ENCODE measurements at places on chromosomes 12 and 14.

- no peak for DNase-seq
Observed at GRCh38 chr14:25522926-25523325, 473.0 kb upstream of the STXBP6 start.

DNA sequence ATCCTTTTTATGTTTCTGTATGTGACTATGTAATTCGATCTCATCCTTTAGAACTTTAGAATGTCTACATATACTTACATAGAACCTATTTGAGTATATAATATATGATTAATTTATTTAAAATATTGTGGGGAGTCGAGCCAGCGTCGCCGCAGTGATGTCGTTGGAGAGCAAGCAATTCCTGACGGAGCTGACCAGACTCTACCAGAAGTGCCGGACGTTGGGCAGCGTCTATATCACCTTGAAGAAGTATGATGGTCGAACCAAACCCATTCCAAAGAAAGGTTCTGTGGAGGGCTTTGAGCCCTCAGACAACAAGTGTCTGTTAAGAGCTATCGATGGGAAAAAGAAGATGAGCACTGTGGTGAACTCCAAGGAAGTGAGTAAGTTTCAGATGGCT, 6.4 kb upstream of the CD27 start:
- no peak for DNase-seq

DNA sequence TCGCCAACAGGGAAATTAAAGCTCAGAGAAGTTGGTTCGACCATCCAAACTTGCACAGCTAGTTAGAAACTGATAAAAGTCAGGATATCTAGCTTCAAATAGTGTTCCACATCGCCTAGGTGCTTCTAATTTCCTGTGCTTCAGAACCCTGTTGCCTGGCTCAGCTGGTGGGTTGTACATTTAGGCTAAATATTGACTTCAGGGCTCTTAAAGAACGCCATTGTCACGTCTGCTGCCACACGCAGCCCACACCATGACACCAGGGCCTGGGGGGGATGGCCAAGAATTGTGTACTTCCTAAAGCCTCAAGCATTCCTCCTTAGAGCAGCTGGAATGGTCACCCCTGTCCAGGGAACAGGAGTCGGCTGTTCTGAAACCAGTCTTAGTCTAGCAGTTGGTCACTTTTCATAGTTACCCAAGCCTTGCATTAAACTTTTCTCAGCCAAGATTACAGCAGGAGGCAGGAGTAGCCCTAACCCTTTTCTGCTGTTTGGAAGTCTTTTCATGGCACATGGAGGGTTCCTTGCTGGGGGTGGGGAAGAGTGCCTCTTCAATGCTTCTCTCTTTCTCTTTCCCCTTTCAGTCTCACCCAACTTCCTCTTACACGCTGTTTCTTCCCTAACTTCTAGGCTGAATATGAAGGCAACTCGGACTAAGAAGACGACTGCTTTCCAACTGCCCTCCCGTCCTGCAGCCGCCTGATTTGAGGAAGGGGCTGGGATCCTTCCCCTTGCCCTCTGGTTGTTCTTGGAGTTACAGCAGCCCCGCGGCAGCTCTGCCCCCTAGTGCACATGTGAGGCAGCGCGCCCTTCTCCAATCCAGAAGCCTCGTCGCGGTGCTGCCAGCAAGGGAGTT, 17.1 kb downstream of the FOS start:
- peak; percentile 47 for DNase-seq

DNA sequence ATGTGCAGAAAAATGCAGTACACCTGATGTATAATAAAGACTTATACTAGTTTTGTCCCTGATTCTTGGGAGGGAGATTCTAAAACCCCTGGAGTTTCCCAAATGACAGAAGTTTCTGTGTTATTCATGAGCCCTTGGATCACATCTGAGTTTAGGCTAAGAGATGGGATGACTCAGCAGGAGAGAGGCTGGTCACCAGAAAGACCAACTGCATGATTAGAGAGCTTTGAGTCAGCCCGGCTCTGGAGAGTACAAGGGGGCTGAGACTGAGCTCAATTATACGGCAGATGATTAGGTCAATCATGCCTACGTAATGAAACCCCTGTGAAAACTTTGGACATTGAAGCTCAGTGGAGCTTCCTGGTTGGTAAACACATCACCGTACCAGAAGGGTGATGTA, 174.2 kb downstream of the SSPN start:
- DNase-seq: no peak

- no peak for DNase-seq
Observed at GRCh38 chr12:128786741-128787391, 36.9 kb downstream of the SLC15A4 start.

DNA sequence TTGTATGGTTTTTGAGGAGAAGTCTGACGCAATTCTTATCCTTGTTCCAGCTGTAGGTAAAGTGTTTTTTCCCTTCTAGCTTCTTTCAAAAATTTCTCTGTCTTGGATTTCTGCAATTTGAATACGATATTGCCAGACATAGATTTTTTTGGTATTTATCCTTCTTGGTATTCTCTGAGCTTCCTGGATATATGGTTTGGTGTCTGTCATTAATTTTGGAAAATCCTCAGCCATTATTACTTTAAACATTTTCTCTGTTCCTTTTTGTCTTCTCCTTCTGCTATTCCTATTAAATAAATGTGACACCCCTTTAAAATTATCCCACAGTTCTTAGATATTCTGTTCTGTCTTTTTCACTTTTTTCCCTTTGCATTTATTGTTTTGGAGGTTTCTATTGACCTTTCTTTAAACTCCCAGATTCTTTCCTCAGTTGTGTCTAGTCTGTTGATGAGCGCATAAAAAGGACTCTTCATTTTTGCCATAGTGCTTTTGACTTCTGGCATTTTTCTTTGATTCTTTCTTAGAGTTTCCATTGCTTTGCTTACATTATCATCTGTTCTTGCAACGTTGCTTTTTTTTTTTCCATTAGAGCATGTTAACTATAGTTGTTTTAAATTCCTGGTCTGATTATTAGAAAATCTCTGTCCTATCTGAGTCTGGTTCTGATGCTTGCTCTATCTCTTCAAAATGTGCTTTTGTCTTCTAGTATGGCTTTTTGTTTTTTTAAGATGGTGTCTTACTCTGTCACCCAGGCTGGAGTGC, 129.1 kb downstream of the MSRB3 start:
- DNase-seq: no peak

DNA sequence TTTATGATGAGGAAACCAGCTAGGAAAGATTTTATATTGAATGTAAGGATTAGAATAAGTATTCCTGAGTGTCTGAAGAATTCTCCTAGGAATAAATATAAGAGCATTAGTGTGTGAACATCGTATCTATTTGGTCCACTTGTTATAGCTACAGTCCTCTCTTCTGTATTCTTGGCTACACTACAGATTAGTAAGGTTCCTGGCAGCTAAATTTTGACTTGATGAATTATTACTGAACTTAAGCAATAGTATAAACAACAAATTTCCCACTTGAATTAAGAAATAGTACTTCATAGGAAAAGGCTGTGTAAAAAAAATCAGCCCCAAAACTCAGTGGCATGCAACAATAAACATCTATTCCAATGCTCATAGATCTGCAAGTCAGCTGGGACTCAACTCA, 138.4 kb upstream of the G2E3 start:
- DNase-seq: no peak

GRCh38 chr14:95215094-95215725, 57.9 kb upstream of the DICER1 start:
- DNase-seq: no peak

DNA sequence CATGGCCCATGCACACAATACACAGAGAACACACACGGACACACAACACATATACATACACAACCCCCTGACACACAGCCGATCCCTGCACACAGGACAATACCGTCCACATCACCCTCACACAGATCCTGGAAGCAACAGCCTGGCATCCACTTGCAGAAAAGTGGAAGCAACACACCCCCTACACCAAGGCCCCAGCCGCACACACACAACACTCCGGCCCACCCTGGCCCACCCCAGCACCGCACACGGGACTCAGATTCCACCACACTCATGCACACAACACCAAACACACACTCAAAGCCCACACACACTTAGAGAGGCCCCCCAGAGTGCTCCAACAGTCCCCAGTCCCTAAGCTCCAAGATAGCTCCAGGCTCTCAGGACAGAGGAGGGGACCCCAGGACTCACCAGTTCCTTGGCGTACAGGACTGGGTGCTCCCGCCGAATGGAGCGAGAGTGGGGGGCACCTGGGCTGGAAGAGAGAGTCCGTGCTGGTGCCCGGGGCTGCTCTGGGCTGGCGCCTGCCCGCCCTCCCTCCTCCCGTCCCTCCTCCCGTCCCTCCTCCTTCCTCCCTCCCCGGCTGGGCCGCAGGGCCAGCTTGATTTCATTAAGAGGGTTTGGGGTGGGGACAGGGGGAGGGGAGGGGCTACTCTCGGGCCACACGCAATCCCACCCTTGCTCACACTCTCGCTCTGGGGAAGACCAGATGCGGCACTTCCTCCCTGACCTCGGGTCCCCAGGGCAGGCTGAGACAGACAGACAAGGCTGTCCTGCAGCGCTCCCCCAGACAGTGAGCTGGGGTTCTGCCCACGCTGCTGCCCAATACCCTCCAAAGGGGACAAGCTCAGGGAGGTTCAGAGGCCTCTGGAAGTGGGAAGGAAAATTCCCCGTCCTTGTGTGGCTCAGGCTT, at the start of gene TMEM119:
TMEM119 (minus strand) TSS at position 526 of the 913 bp plus-strand sequence. CDS start 5,701 bp downstream, outside the sequence.
- DNase-seq: no peak

- no peak for DNase-seq
Observed at GRCh38 chr14:100754020-100754419, 27.3 kb downstream of the DLK1 start.

- DNase-seq: no peak
Observed at GRCh38 chr12:48110691-48111311, 4.9 kb upstream of the SENP1 start.

GRCh38 chr12:109704371-109705098, 9.1 kb upstream of the FAM222A start:
- DNase-seq: no peak

- DNase-seq: no peak
Observed at GRCh38 chr14:93004699-93005082, 81.7 kb downstream of the CHGA start.

DNA sequence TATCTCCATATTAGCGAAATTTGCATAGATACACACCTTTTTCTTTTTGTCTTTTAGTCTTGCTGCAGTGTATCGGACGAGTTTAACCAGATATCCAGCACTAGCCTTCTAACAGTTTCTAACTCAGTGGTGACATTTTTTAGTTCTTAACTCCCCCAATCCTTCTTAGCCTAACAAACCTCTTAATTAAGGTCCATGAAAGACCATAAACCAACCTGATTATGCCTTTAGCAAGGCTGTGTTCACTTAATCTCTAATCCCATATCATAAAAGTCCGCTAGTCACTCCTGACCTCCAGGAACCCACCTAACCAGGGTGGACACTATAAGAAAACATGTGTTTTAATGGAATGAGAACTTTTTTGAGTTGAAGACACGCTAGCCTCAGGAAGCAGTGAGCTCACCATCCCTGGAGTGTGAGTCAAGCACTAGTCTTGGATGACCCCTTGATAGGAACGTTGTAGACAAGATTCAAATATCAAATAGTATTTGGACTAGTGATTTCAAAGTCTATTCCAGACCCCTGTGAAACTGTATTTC, 9.5 kb downstream of the CDKN1B start:
- DNase-seq: no peak

- no peak for DNase-seq
Observed at GRCh38 chr12:11795192-11795912, 145.9 kb downstream of the ETV6 start.

- no peak for DNase-seq
Observed at GRCh38 chr12:104627990-104628830, 171.5 kb downstream of the CHST11 start.

DNA sequence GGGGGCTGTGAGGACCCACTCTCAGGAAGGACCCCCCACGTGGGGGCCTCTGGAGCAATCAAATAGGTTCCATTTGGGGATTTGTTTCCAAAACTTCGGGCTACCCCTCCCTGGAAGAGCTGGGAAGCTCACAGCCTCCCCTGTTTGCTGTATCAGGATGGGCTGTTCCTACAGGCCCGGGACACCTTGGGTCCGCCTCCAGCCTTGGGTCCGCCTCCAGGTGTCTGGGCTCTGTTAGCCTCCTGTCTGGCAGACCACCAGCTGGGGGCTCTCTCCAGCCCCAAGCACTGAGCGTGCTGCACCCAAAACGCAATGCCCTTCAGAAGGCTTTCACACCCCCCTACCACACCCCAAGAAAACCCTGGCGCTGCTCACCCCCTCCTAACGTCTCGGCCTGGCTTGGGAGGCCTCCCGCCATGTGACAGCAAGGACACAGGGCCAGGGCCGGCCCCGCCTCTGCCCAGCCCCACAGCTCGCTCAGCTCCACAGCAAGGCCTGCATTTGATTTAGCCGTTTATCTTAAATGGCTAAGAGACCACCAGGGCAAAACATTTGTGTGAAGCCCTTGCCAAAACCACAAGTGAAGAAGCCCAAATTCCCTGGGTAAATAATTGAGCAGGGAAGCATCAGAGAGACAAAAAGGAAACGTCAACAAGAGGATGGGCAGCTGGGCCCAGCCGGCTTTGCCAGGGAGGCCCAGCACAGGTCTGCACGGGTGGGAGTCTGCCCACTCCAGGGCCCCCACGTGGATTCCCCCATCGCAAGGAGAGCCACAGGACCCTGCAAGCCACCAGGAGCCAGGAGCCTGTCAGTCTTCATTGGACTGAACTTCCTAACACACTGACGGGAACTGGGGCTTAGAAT, 39.9 kb downstream of the BCL11B start:
- no peak for DNase-seq

DNA sequence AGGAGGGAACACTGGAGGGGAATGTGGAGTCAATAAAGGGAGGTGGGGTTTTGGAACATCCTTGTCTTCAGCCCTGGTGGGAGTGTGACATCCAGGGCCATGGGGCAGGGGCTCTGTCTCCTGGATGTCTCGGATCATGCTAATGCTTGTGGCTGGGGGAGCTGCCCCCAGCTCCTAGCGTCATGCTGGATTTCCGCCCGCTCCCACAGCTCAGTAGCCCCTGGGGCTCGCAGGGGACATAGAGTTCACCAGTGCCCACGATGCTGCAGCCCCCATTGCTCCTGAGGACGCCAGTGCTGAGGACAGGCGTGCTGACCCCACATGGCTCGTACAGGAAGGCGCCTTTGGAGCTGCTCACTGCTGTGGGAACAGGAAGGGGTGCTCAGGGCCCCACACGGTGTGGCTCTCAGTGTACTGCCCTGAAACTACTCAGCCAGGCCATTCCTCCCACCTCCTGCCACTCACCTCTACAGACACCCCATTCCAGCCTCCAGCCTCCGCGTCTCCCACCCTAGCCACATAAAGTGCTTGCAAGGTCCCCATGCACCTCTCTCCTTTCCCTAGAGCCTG, 9.5 kb upstream of the KRT84 start:
- no peak for DNase-seq

- no peak for DNase-seq
Observed at GRCh38 chr12:6852651-6853354, 853 bp downstream of the USP5 start.

- no peak for DNase-seq
Observed at GRCh38 chr12:3534511-3534910, 43.5 kb downstream of the PRMT8 start.
